Stimulated activated CD8-positive, alpha-beta memory T cell treated with anti-CD3 and anti-CD28 coated beads, Interleukin-2, amount 100 ng/mL, for 48 hours (primary cell): ENCODE measurements at places on chromosomes 12 and 14.

DNA sequence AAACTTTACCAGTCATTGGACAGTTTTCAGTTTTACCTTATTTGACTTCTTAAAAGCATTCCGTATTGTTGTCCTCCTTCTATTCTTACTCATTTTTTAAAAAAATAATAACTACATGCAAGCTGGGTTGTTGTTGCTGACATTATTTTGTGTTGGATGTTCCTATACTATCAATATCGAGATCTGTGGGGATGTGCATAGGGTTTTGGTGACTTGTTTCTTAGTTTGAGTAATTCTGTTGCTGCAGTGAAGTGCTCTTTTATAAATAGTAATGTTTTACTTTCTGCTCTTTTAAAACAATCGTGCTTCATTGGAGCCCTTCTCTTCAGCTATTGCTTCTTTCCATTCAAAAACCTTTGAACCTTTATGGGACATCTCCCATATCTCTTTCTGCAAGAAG is 79.4 kb downstream of the METTL25 start:
- DNase-seq, result no peak

- no peak for DNase-seq
Measured at GRCh38 chr14:31529053-31529452, 32.2 kb upstream of the NUBPL start.

DNA sequence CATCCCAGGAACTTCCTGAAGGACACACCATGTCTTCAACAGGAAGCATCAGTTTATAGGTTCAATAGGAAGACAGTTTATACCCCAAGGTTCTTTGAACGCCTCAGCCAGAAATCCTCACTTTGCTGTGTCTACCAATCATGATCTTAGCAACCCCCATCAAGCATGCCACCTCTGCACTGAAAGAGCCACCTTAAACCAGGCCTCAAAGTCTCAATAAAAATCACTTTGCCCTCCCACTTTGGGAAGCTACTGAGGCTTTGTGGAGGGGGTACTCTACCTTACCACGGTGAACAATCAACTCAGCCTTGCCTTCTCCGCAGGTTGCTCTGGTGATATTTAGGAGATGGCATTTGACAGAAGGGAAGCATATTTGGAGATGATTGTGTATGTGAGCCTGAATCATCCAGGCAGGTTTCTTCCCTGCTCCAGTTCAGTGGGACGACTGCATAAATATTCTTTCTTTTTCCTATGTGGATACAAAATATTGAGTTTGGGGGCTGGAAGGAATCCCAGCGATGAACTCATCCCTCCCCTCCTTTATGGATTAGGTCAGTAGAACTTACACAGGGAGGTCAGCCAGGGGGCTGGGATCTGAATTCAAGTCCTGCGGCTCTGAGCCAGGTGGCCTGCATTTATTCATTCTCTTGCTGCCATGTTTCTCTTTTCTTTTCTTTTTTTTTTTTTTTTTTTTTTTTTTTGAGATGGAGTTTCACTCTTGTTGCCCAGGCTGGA is 42.8 kb upstream of the VASH1 start:
- DNase-seq, result no peak

DNA sequence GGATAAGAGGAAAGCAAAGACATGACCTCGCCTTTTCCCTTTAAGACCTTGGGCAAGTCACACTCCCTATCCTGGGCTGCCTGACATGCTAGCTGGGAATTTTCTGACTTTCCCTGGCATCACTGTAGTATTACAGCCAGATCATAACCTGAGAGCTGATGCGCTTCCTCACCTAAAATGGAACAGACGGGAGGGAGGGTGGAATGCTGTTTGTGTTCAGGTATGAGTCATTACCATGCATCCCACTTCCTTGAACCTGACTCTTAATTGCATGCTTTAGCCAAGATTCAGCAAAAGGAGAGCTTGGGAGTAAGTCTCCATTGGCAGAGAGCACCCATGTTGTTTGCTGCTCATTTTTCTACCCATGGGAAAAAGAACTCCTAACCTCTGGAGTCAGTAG is 156.5 kb downstream of the KCNK10 start:
- DNase-seq, result no peak

- DNase-seq, result no peak
Measured at GRCh38 chr12:115037830-115038229, 353.9 kb upstream of the TBX3 start.

DNA sequence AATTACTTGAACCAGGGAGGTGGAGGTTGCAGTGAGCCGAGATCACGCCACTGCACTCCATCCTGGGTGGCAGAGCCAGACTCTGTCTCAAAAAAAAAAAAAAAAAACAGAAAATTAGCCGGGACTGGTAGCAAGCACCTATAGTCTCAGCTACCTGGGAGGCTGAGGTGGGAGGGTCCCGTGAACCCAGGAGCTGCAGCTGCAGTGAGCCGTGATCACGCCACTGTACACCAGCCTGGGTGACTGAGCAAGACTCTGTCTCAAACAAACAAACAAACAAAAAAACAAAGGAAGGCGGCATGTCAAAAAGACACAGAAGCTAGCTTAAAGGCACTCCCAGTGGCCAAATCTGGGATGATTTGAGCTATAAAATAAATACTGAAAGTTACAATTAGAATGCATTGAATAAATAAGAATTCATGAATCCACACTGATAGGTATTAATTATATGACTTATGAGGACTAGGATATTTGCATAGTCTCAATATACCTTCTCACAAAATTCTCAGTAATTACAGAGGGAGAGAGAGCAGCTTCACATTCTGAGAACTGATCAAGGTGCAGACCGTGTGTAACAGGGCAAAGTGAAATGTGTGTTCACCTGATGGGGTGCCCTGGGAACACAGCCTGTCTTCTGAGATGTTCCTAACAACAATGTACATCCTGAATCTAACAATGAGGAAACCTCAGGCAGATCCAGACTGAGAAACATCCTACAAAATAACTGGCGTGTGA is 42.7 kb upstream of the GPR132 start:
- no peak for DNase-seq
